NCI-H1048 (cell line): ENCODE measurements at places on chromosomes 13 and 19.

DNA sequence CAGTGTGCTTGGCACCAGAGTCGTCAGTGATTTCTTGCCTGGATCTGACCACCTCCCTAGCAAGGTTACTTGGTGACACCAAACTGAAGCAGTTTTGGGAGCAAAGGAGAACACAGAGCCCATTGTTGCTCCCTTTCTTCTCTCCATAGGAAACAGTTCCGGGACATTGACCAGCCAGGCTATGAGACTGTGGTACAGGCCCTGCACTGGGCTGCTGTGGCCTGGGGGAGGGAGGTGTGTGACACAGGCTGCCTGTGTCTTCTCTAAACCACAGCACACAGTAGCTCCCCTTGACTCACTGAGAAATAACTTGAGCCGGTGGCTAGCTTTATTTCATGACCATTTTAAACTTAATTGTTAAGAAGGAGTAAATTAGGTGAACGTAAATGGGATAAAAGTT, 214.8 kb upstream of the UBL3 start:
- DNase-seq: no peak

GRCh38 chr19:13118424-13119193, 545 bp downstream of the NACC1 start:
- no peak for DNase-seq

GRCh38 chr19:41426952-41427646, at the start of gene B3GNT8:
TSS of gene B3GNT8 (minus strand) at chr19:41427374. CDS start at chr19:41426778, 596 bp downstream.
- no peak for DNase-seq

DNA sequence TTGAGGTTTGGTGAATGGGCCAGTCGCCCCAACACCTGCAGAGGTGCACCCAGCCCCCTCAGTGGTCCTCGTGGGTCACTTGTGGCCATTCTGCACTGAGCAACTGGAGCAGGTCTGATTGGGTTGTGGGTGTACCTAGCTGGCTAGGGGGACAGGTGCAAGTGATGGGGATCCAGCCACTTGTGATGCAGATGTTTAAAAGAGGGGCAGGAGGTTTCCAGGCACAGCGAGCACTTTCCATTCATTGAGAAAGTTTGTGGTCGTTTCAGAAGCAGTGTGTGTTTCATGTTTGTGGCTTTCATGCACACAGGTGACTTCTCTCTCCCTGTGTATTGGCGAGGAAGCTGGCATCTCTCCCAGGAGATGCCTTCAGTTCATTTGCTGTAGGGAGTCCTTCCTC, 34.7 kb downstream of the TSSK6 start:
- no peak for DNase-seq

DNA sequence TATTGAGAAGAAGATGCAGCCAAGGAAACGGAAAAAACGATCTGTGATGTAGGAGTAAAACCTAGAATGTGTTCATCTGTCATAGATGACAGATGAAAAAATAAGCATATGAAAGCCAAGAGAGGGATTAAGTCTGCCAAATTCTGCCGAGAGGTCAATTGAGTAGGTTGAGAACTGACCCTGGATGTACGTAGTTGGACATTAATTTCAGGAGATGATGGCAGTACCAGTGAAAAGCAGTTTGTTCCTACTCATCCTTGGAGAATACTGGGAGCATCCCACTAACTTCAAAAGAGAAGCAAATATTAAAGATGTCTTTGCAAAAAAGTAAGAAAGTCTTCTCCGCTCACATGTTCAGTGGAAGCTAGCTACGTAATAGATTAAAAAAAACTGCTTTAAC, 11.8 kb upstream of the FGF9 start:
- no peak for DNase-seq

DNA sequence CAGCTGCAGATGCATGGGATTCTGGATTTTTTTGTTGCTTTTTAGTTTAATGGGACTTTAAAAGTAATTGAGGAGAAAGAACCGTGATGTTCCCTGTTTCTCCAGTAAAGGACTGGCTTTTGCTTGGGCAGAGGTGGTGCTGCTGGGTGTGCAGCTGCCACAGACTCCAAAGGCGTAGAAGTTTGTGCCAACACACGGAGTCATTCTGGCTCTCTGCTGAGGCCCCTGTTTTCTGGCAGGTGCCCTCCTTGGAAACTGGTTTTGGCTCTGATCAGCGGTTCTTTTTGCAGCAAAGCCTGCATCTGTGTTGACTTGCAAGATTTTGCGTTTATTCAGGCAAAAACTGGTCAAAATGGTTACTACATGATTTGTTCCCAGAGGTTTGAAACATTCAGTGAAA, 16.0 kb upstream of the QTRT1 start:
- DNase-seq: no peak
